ENCODE measurements at places on chromosomes 2 and 18. TPM values are rescaled to one million over a fixed set of nuclear protein-coding genes. Genes with fewer than 3 reads are reported as not detected.

The NLRC4 gene
- not detected for total RNA-seq

The GCFC2 gene
- 14.9 TPM for total RNA-seq

The NPAS2 gene
- total RNA-seq, result 17.2 TPM

The THOC1 gene
- 49.2 TPM for total RNA-seq

The SLC8A1 gene
- 10.1 TPM for total RNA-seq

The CNGA3 gene
- total RNA-seq, result not detected

The TFCP2L1 gene
- under 0.01 TPM for total RNA-seq

The IL36G gene
- total RNA-seq, result not detected
